ENCODE measurements at places on chromosomes 11 and 22. TPM values are rescaled to one million over a fixed set of nuclear protein-coding genes. Genes with fewer than 3 reads are reported as not detected.

Gene MS4A5
- total RNA-seq: not detected

Gene INSC
- total RNA-seq: 0.12 TPM

Gene SLC16A8
- 0.24 TPM for total RNA-seq

Gene CCDC116
- total RNA-seq: not detected

Gene RSF1
- total RNA-seq: 17.3 TPM

Gene HRAS
- total RNA-seq: 118 TPM

Gene TMEM121B
- 0.28 TPM for total RNA-seq

Gene KCNE3
- 2.5 TPM for total RNA-seq

Gene PACSIN2
- total RNA-seq: 29.7 TPM

Gene RASL10A
- 0.88 TPM for total RNA-seq

Data from esophagus mucosa (tissue), 1 donor.